ENCODE measurements at places on chromosomes 3 and 15.
A peak's percentile ranks its signal among the peaks of the same experiment; 100 is the strongest.

DNA sequence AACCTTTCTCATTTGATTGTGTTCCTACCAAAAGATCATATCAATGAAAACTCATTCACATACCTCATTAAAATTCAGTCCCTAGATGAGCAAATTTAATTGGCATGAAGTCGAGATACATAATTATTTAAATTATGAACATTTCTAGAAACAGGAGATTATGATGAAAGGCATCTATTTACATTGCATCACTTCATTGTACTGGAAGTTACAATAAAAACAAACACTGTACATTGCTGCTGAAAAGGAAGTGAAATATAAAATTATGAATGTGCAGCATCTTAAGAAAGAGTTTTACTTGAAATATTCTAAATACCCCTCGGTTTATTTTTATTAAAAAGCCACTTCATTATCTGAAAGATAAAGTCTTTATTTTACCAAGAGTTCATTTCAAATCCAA, 163.4 kb upstream of the ZNF385D start:
- DNase-seq: no peak

GRCh38 chr3:4522947-4523346, 29.8 kb downstream of the ITPR1 start:
- no peak for DNase-seq

DNA sequence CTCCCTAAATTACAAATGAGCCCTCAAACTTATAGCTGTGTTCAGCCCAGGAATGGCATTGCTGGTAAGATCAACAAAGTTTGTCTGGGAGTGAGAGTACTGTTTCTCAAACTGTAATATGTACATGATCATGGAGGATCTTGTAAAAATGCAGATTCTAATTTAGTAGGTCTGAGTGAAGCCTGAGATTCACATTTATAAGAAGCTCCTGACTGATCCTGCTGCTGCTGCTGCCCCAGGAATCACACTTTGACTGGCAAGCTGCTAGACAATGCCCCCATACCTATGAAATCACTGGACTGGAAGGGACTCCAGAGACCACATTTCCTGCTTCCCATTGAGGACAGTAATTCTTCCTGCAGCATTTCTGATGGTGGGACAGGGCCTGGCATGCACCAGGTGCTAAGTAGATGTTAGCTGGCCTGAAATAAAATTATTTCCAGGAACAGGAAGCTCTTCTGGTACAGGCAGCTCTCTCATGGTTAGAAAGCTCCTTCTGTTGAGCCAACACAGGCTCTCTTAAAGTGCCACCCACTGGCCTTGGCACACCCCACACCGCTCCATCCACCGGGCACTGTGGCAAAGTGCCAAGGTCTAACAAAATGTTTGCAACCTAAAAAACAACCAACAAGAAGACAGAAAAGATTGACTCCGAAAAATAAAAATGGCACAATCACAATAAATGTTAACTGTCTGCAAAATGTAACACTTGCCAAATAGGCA, 36.7 kb upstream of the ZNF710 start:
- no peak for DNase-seq

DNA sequence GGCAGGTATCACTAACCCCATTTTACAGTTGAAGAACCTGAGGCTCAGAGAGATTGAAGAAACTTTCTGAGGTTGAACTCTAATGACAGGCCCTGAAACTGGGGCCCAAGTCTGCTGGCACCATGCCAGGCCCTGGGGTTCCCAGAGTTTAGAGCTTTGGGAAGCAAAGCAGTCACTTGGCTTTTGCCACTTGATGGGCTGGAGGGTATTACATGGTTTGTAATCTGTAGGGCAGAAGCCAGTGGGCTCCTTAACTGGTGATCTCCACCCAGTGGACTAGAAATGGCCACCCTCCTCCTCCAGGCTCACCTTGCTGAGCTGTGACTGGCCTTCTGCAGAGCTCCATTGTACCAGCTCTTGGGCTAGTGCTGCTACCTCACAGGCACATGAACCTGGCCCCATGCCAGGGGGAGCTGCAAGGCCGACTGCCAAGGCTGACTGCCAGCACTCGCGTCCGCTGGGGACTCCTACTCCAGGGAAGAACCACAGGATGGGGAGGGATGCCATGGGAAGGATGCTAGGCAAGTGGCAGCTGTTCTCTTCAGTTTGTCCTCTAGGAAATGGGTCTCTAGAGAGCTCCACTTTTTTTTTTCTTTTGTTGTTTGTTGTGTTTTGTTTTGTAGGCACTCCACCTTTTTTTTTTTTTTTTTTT, 104.8 kb downstream of the ETFA start:
- no peak for DNase-seq

DNA sequence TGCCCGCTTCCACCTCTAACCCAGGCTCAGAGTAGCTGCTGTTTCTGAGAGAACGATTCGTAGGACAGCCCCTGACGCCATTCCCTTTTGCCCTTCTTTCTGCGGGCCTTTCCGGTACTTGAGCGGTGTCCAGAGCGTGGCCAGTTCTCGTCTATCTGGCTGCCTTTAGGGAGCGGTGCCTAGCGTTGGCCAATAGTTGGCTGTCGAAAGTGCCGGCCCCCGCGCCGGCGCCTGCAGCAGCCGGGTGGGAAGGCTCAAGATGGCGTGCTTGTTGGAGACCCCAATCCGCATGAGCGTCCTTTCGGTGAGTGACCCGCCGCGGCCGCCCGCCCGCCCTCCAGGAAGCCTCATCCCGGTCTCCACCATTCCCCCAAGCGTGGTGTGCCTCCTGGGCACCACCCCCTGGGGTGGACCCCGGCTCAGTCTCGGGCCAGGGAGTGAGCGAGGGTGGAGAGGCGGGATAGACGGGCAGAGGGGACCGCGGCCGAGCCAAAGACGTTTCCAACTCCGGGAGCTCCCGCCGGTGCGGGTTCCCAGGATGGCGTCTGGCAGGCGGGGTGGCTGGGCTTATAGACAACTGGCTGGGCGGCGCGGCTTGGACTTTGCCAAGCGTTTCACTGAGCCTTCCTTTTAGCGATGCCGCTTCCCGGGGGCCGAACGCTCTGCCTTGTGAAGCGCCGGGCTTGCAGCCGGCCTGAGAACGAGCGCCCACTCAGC, at the start of gene ARMC8:
Gene ARMC8, plus strand, starts transcription at position 6 of the 717 bp plus-strand sequence. Its CDS starts 254 bp downstream, at position 260.
- DNase-seq: peak; percentile 64

- no peak for DNase-seq
Measured at GRCh38 chr3:73609315-73609641, 15.5 kb downstream of the PDZRN3 start.

GRCh38 chr3:185630182-185630622, 44.1 kb downstream of the SENP2 start:
- DNase-seq: no peak

DNA sequence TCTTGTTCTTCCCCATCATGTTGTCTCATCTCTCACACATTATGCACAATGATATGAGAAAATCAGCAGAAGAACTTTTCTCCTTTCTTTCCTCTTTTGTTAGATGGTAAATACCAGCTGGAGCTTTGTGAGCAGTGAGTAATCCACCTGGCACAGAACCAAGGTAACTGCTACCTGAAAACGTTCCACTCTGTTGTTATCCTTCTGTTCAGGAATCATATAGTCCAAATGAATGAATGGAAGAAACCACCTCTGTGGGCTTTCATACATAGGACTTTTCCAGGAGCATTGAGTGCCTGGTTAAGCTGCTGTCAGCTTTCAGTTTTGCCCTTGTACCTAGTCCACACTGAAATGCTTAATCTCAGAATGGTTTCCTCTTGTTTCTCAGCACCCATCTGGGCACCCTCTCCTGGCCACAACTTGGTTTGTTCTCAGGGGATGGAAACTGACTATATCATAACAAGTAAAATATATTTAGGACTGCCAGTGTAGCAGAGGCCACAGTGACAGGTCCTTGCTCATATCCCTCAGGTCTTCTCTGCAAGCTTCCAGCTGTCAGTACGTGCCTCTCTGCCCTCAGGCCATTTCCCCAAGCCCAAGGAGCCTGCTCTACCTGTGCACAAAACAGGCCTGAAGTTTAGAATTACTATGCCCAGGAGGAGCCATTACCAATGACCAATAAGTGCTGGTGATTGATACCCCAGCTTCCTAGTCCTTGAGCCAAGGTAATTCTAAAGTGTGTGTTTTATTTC, 23.5 kb upstream of the SLC4A7 start:
- DNase-seq: peak; percentile 73

GRCh38 chr15:57220205-57220604, 156.1 kb upstream of the CGNL1 start:
- no peak for DNase-seq

- DNase-seq: peak; percentile 77
Measured at GRCh38 chr3:20511863-20512505, 326.0 kb upstream of the SGO1 start.

GRCh38 chr15:65183865-65184159, 1.3 kb downstream of the CLPX start:
- no peak for DNase-seq

DNA sequence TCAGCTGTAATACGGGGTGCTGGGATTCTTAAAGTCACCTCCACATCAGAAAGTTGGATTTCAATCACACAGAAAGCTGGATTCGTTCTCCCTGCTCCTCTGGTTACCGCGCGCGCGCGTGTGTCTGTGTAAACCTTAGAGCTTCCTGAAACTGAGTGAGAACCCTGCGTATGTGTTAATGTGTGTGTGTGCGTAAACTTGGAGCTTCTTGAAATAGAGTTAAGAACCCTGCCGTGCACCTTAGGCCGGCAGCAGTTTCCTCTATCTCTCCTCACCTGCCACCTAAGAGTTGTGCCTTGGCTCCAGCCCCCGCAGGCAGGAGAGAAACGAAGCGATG, 531 bp downstream of the LZTFL1 start:
- DNase-seq: peak; percentile 48

- no peak for DNase-seq
Measured at GRCh38 chr3:181689546-181689945, 22.2 kb upstream of the SOX2 start.
